ENCODE measurements at places on chromosomes 7 and 10.

DNA sequence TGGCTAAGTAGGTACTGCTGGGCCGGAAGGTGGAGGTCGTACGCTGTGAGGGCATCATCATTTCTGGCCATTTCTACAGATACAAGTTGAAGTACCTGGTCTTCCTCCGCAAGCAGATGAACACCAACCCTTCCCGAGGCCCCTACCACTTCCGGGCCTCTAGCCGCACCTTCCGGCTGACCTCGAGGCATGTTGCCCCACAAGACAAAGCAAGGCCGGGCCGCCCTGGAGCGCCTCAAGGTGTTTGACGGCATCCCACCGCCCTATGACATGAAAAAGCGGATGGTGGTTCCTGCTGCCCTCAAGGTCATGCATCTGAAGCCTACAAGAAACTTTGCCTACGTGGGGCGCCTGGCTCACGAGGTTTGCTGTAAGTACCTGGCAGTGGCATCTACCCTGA, 56.8 kb downstream of the ATXN7L1 start:
- no peak for DNase-seq

- DNase-seq, result no peak
Measured at GRCh38 chr7:7183061-7183837, 905 bp downstream of the C1GALT1 start.

DNA sequence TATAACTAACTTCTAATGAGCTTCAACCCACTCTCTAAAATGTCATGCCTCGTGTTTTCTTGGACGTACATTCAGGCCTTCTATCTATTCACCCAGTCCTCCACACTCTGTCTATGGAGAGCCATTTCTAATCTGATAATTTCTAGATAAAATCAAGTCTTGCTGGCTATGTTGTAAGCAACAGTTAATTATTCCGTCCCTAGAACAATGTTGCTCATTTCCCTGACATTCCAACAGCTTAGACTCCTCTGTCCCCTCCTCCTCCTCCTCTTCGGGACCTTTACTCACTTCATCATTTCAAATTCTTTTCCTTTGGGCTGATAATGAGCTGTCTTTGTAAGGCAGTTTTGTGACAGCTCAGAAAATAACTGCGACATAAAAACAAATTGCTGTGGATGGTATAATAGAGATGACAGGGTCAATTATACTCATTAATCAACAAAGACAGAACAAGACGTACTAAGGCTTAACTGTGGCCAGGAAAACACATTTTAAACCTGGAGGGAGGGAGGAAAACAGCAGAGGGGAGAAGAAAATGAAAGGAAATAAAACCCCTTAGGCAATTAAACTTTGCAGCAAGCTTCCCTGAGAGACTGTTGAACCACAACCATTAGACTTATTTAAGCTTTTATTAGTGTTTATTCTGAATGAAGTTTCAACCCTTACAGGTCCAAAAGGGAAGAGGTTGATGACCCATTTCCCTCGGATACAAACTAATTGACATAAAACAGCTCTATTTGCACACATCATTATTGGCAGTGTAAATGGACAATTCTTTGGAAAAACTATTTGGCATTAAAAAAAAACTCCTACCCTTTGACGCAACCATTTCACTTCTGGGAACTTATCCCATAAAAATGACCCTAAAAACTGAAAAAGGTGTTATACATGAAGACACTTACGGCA, 179.1 kb downstream of the SFMBT2 start:
- DNase-seq, result no peak

DNA sequence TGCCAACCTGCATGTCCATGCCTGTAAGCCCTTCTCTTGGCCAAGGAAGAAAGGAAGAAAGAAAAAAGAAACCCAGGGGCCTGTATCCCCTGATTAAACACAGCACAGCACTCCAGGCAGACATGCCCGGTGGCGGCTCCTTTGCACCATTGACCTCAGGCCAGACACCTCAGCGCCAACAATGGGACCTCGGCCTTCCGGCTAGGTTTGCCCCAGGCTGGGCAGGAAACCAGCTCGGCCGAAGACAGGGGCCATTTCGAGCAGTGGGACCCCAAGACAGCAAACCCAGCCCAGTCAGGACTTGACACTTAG, 2.8 kb downstream of the HOXA10 start:
- no peak for DNase-seq

DNA sequence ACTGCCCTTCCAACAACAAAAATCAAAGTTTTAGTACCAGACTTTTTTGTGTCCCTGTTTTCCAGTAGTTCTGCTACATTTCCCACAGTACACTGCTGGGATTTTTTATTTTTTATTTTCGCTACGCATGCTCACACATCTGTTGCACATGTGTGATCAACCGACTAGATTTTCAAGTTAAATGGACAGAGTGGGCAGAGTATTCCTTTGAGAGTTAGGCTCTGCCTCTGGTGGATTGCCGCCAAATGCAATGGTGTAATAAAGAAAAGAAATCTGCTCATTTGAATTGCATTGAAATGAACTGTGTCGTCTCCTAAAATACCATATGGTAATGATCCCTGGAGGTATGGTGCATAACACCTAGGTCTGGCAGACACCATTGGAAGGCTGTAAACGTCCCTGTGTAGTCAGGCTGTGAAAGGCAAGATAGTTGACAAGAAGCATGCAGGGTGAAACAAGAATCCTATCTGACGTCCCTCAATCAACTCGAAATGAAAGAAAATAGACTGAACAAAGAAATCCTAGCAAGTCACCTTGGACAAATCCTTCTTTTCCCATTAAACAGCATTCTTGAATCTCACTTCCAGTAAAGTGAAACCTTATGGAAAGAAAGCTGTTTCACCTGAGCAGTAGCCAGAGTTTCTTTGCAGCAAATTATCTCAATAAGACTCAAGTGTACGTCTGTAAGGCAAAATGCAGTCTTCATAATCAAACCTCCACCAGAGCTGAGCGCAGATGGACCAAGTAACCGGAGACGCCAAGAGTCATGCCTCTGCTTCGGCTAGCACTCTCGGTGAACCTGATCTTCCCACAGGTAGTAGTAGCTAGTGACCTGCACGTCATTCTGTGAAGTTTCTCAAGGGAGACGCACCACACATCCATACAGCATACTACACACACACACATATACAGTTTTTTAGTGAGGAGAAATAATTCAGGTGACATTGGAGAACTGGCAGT, 357.3 kb downstream of the CRPPA start:
- no peak for DNase-seq

DNA sequence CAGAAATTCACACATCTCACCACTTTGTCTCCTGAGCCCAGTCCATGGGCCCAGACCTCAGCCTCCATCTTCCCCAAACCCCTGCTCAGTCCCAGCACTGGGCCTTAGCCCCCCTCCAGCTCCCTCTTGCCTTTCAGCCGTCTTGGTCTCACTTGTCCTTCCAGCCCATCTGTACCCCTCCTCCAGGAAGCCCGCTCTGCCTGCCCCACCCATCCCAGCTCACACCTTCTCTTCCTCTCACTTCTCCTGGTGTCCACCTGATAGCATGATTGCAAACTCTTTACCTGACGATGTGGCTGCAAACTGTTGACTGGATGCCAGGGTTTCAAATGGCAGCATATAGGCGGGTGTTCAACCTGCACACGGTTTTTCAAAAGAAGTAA, 96.6 kb downstream of the RGS10 start:
- no peak for DNase-seq

- no peak for DNase-seq
Measured at GRCh38 chr10:34157501-34157900, 657.6 kb downstream of the PARD3 start.

DNA sequence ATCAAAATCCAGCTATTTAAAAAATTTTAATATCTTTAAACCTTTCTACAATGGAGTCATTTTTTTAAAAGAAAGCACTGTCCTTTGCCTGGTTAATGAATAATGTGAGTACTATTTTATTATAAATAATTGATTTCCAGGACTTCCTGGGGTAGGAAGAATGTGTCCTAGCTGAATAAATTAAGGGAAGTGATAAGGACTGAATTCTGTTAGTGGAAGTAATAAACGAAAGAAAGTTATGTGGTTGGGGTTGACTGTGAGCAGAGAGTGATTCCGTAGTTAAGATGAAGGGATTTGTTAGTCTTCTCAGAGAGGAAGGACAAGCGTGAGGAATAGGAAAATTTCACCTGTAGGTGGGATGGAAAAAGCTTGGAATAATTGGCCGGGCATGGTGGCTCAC, 59.1 kb downstream of the AHCYL2 start:
- DNase-seq, result no peak

DNA sequence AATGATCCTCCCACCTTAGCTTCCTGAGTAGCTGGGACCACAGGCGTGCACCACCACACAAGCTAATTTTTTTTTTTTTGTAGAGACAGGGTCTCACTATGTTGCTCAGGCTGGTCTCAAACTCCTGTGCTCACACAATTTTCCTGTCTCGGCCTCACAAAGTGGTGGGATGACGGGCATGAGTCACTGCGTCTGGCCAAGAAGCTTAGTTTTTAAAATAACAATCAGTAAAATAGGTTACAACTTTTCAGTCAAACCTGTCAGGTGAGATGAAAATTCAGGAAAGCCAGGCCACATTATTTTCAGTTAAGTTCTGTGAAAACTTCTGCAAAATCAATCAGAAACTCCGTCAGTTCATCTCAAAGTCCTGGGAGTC, 55.4 kb downstream of the FAM241B start:
- DNase-seq, result no peak

DNA sequence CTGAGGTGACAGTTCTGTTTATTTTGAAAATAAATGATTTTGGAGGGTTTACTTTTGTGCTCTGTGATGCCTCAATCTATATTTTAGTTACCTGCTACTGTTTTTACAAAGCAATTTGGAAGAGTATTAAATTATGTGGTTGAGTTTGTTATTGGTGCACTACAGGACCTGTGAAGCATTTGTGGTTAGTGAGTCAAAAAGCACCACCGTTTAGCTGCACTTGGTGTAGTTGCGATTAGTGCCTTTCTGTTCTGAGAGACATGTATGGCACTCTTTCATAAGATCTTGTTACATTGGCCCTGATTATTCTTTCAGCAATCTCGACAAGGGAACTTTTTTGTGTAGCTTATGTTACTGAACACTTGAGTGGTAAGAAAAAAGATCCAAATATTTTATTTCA, 132.2 kb downstream of the BBS9 start:
- no peak for DNase-seq

DNA sequence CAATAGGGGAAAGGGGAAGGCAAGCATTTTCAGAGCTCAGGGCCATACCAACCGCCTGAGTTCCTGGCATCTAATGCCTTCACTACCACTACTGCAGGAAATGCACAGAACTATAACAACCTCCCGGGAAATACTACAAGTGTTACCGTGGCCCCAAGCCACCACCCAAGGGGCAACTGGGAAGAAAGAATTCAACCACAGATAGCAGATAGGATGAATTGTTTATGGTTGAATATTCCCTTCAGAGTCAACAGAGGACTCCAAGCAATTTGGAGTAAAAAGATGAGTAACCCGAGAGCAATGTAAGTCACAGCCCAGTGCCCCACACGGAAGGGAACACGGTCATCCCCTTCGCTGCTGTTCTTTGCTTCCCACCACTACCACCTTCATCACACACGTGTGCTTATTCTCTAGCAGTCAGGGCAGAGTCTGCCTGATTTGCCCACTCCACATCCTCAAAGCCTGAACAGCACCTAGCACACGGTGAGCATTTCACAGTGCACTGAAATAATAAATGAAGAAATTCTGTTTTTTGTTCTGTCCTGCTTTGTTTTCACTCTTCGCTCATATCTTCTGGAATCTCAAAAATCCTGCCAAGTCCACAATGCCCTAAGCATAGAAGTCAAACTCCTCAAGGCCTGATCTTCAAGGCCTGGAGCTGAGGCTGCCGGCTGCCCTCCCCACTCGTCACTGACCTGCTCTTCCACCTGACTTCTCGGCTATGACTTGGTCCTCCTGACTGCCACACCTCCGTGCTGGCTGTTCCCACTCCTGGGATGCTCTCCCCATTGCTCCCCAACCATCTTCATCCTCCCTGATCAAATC, 221.1 kb downstream of the KCNMA1 start:
- no peak for DNase-seq

GRCh38 chr7:99197498-99197897, 10.4 kb downstream of the KPNA7 start:
- no peak for DNase-seq

DNA sequence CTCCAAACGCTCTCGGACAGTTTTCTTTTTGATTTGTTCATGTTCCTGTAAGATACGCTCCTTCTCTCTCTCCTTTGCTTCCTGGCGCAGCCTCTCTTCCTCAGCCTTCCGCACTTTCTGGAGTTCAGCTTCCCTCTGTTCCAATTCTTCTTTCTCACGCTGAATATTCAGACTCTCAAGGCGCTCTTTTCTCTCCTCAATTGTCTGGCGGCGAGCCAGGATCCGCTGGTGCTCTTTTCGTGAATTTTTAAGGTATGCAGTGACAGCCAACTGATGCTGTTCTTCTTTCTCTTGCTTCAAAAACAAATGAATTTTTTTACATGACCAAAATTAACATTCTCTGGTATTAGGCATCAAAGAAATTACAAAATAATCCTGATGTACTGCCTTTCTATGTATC, 22.6 kb downstream of the EIF3A start:
- DNase-seq, result no peak

DNA sequence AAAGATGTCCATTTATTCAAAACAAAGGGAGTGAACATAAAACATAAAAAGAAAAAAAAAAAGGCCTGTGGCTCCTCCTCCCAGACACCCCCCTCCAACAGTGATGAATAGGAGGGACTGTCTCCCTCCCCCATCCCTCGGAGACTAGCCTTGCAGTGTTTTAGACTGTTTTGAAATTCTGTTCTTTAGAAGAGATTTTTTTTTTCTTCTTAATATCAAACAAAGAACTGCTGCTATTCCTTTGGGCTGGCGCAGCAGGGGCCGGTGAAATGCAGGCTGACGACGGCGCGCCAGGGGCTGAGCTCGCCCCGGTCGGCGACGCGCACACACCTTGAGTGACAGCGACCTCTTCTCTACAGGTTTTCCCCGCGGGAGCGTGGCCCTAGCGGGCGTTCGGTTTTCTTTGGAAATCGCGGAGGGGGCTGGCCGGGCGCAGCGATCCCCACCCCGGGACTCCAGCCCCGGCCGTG, at the start of gene LANCL2:
TSS of gene LANCL2 (plus strand) at position 133 of the 470 bp plus-strand sequence. CDS start 689 bp downstream, outside the sequence.
- no peak for DNase-seq

DNA sequence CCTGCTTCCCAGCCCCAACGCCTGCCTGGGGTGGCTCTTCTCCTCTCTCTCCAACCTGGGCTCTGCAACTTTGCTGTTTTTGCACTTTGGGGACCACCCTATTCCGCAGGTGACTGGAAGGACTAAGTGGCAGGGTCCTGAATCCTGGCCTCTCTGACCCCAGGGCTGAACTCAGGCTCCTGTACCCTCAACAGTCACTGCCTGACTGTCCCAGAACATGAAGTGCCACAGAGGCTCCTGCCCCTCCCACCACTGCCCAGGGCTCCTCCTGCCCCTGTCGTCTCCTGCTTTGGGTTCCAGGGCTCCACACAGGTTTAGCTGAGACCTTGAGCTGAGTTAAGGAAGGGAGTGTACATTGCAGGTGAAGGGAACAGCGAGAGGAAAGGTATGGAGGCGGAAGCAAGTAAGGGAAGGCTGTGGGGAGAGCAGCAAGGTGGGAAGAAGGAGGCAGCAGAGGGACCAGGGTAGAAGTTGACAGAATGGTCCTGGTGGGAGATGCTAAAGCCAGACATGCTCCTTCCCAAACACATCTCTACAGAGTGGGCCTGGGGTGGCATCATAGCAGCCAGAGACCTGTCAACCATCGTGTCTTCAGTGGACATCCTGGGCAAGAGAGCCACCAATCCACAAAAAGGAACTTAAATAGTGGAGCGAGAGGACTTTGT, 5.7 kb upstream of the GRID1 start:
- no peak for DNase-seq

- DNase-seq, result no peak
Measured at GRCh38 chr7:16822029-16822428, 17.2 kb upstream of the AGR2 start.

Data from inflammatory macrophage treated with lipopolysaccharide for 1 hour (primary cell).